ENCODE measurements at places on chromosomes 7 and 10.

GRCh38 chr7:87671-88070, 104.7 kb upstream of the FAM20C start:
- DNase-seq: no peak

DNA sequence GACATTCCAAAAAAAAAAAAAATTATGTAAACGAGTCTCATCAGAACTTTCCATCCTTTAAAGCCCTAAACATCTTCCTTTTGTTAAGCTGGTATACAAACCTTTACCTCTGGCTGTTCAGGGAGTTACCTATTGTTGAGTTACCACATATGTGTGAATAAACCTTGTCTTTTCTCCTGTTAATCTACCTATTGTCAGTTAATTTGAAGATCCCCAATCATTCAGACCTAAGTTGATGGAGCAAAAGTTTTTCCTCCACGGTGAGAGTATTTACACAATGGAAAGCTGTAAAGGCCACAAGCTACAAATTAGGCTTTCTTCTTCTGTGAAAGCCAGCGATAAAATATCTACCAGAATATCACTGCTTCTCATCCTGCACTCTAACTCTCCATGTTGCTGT, 80.3 kb downstream of the SKAP2 start:
- DNase-seq: no peak

- no peak for DNase-seq
Observed at GRCh38 chr10:102665904-102666509, 21.7 kb downstream of the TRIM8 start.

- no peak for DNase-seq
Observed at GRCh38 chr10:21513405-21513788, 12.1 kb downstream of the SKIDA1 start.

GRCh38 chr7:81367326-81367931, 402.4 kb downstream of the HGF start:
- no peak for DNase-seq

DNA sequence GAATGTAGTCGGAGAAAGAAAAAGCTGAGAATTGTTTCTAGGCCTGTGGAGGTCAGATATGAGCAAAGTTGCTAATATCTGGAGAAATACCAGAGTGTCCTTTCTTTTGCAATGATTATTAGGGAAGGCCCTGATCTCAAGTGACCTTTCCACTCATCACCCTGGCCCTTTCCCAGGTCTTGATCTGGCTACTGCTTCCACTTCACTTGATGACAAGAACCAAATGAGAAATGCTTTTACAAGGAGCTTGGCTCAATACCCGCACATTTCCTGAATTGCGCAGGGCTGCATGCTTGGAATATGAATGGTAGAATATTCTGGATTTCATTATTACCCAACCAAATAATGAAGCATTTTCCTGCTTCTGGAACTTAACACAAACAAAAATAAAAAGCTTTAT, 104.6 kb downstream of the ITGB8 start:
- no peak for DNase-seq

DNA sequence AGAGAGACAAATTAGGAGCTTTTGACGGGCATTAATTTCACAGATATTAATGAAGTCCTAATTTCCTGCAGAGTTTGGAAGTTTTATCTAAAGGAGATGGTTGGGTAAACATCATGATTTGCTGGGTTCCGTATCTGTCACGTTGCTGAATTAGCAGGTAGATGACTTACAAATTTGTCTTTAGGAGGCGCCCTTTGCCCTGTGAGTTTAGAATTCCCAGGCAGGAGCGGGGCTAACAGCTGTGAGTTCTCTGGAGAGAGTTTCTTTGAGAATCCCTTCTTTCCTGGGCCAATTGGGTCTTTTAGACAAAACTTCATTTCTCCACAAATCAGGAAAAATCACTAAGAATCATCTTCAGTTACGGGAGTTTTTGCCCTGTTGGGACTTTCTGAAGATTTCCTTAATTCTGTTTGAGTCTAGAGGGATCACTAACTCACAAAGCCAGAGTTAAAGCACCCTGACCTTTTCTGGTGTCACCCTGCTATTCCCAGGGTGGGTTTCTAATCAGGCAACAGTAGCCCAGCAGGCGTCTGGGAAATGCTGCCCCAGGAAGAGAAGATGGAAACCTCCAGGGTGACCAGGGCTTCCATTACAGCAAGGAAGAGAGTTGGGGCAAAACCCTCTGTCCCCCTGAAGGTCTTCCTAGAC, 63.7 kb downstream of the PRKCQ start:
- no peak for DNase-seq

DNA sequence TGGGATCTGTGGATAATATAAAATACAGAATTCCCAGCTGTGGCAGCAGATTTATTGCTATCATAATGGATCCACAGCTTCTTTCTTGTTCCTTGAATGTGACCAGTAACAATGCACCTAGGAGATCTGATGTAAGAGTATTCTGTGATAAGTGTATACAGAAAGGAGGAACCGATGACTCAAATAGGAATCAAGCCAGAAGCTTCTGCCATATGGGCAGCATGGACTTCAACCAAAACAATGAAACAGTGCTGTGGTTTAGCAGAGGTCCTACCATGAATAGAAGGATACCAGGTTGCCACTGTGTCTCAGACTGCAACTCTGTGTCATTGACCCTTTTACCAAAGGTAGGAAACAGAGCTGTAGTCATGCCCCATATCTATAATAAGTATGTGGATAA, 81.8 kb downstream of the PTPRZ1 start:
- no peak for DNase-seq

GRCh38 chr10:1410469-1411395, 326.6 kb downstream of the ADARB2 start:
- no peak for DNase-seq

DNA sequence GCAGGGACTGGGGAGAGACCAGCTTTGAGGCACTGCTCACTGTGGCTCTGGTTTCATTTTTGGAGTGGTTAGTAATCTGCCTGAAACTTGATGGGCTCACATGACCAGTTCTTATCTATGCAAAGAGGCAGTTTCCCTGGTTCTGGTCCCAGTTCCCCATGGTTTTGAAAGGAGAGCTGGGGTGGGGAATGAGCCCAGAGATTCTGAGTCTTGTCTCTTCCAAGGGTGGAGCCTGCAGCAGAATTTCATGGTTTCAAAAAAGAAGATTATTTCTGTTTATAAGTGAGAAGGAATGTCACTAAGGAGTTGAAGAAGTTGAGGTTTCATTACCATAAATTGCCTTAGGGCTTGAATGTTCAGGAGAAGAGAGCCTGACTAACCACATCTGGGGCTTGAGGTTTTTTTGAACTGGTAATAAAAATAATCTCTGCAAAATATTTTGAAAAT, 190.2 kb upstream of the HABP2 start:
- DNase-seq: no peak

GRCh38 chr7:2165239-2165609, 67.5 kb downstream of the MAD1L1 start:
- DNase-seq: no peak

DNA sequence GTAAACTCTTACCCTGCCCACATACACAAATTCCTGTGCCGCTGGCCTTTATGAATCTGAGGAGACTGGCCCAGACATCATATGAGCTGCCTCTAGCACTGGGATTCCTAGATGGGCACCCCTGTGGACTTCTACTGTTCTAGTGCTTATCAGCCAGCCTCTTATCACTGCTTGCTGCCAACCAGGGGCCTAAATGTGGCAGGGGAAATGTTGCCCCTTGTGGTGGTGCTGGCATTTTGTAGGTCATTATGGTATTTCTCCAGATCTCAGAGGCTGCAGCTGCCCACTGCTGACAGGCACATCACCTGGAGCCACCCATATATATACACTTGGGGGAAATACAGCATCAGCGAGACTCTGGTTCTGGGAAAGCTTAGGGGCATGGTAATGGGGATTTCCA, 5.4 kb downstream of the SFR1 start:
- DNase-seq: no peak

- no peak for DNase-seq
Observed at GRCh38 chr7:132901241-132901640, 180.6 kb downstream of the CHCHD3 start.

- DNase-seq: no peak
Observed at GRCh38 chr7:77791336-77791735, 6.9 kb downstream of the TMEM60 start.

DNA sequence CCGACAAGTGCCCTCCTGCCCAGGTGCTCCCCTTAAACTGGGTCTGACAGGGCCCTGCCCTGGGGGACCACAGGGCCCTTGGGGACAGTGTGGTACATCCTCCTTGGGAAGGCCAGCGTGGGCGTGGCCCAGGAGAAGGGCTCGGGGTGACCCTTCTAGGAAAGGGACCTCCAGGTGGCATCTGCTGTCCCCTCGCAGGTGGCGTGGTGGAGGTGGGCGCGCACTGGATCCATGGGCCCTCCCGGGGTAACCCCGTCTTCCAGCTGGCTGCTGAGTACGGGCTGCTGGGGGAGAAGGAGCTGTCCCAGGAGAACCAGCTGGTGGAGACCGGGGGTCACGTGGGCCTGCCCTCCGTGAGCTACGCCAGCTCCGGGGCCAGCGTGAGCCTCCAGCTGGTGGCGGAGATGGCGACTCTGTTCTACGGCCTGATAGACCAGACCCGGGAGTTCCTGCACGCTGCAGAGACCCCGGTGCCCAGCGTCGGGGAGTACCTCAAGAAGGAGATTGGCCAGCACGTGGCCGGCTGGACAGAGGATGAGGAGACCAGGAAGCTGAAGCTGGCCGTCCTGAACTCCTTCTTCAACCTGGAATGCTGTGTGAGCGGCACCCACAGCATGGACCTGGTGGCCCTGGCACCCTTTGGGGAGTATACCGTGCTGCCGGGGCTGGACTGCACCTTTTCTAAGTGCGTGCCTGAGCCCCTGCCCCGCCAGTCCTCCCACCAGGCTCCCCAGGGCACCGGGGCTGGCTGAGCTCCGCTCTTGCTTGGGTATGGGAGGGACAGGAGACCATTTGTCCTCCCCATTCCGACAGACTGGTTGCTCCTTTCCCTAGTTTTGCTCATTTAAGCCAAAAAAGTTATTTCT, 972 bp downstream of the PAOX start:
- DNase-seq: no peak

DNA sequence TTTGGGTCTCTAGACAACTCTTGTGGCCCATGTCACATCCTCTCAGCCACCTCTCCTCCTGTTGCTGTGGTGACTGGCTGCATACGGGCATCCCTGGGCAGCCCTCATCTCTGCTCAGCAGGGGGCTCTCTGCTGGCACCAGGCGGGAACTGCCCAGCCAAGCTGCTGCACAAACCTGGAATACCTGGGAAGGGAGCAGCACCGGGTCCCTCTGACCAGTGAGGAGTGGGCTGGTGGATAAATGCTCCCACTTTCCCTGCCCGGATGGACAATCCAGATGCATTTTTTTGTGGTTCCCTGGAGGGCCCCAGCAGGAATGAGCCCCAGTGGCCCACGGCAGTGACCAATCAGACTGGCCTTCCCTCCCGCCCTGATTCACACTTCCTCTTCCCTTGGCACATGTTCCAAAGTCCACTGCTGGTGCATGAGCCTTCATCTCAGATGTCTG, 21.9 kb downstream of the GRID1 start:
- no peak for DNase-seq

DNA sequence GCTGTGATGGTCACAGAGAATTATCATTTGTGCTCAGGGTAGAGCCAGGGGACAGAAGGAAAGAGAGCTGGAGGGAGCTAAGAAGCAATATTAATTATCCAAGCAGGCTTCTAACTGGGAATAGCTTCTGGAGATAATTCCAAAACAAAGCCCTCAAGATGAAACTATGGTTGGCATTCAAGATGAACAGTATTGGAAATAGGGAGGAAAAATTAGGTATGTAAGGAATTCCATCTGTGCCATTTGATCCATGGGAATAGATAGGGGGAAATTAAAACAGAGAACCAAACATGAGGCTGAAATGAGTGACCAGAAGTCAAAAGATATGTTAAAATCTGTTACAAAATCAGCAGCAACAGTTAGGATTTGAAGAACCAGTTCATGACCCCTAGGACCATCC, 75.3 kb downstream of the NDUFB2 start:
- DNase-seq: no peak

DNA sequence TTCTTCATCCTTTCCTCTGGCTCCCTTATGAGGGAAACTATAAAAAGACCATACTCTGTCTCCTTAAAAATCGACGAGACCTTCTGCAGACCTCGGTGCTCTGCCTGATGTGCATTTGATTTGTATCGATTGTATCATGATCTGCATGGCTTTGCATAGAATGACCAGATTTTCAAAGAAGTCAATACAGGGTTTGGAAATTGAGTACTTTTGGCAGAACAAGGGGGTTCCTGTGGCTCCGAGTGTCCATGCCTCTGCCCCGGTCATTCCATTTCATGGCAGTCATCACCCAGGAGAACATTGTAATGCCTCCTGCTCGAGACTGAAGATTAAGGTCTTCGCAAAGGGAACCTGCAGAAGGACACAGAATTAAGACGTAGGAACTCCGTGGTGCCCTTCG, 685 bp downstream of the CASP2 start:
- no peak for DNase-seq

- no peak for DNase-seq
Observed at GRCh38 chr10:118956802-118957442, 72.6 kb upstream of the NANOS1 start.

- no peak for DNase-seq
Observed at GRCh38 chr10:124655191-124656112, 88.7 kb downstream of the FAM53B start.

DNA sequence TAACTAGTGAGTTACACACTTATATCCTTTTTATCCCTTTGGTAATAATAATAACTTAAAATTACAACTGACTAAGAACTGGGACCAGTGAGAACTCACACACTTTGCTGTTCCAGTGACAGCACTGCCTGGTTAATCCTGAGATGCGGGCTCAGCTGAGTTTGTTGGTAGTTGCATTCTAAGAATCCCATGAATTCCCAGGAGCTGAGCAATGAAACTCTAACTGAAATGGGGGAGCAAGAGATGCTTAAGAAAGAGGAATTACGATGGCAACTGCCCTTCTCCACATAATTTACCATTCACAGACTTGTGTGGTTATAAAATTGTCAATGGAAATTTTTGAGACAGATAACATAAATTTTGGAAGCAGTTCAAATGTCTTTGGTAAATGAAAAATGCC, 659.4 kb downstream of the MAGI2 start:
- DNase-seq: no peak

- no peak for DNase-seq
Observed at GRCh38 chr7:72405418-72405817, 6.7 kb downstream of the CALN1 start.

- DNase-seq: no peak
Observed at GRCh38 chr7:41809529-41809939, 106.6 kb upstream of the INHBA start.

DNA sequence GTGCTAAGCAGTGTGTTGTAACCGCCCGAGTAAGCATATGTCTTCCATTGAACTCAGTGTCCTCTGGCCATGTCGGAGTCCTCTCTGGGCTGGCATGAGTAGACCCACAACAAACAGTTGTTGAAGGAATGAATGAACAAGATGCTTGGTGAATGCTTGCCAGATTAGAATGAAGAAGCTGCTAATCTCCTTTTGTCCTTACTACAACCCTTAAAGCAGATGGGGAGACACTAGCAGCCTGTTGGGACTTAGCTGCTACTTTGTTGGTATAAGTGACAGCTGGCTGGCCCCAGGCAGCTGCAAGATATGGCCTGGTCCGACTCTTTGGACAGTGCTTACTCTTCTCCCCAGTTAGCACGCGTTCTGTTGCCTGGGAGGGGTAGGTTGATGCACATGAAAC, 370.1 kb downstream of the RPS24 start:
- DNase-seq: no peak

GRCh38 chr10:102713539-102713813, 721 bp downstream of the ARL3 start:
- DNase-seq: peak; percentile 40

- no peak for DNase-seq
Observed at GRCh38 chr10:118595598-118596425, at the start of gene PRLHR. Gene PRLHR, minus strand, starts transcription at chr10:118595648. Its CDS starts 404 bp downstream, at chr10:118595244.

Data from activated gamma-delta T cell (primary cell).